ENCODE measurements at places on chromosomes 7 and 10.

GRCh38 chr7:14752301-14752700 is 150.2 kb downstream of the DGKB start:
- DNase-seq = no peak

- peak; percentile 65 for DNase-seq
Measured at GRCh38 chr7:82234457-82235049, 209.0 kb downstream of the CACNA2D1 start.

DNA sequence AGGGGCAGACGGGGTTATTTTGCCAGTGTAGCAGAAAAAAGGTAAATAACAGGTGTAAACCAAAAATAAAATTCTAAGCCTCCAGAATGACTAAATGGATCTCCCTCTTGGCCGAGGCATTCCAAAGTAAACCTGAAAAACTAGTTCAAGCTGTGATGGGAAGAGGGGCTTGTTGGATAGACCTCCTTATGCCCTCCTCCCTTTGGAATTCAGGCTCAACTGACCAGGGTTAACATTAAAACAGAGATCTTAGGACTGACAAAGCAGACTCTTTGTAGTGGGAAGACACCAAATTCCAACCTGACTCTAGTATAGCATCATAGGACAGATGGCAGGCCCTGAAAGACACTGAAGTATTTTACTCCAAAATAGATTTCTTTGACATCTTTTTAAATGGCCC is 113.8 kb upstream of the ITGB1 start:
- DNase-seq = no peak

DNA sequence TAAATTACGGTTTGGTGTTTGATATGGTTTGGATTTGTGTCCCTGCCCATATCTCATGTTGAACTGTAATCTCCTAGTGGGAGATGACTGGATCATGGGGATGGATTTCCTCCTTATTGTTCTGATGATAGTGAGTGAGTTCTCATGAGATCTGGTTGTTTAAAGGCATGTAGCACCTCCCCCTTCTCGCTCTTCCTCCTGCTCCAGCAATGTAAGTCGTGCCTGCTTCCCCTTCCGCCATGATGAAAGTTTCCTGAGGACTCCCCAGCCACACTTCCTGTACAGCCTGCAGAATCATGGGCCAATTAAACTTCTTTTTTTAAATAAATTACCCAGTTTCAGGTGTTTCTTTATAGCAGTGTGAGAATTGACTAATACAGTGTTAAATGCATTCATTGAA is 116.6 kb downstream of the DOCK4 start:
- no peak for DNase-seq

DNA sequence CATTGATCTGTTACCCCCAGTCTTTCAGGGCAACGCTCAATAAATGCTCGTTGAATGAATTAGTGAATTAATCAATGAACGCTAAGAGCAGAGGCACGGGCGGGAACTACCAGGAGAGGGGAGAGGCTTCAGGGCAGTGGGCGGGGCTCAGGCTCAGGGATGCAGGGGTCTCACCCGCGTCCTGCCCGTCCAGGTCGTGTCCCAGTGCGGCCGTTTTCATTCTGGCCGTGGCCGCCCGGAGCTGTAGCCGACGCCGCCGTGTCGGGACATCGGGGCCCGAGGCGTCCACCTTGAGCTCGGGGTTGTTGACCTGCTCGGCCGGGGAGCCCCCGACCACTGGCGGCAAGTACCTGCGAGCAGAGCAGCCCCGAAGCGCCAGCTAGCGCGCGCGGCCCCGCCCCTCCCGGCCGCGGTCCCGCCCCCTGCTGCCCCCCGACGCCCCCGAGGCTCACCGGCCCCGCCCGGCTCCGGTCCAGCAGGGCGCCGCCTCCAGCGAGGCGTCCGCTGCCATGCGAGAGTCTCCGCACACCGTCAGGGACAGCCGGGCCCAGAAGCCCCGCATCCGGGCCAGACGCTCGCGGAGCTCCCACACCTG is 2.8 kb upstream of the GAL3ST4 start:
- no peak for DNase-seq

DNA sequence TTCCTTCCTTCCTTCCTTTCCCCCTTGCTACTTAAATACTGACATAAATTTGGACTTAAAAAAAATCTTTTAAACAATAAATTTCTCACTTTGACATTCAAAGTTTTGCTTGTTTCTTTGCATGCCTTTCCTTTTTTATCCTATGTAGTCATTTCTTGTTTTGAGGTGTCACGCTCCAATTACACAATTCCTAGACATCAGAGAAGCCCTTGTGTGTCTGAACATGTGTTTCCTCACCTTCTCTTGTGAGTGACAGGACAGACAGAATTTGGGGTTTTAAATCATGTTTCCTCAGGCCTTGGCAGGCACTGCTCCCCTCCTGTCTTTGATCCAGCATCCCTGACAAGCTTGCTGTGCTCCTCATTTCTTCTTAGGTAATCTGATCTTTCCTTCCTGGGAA is 91.3 kb downstream of the CYTH3 start:
- DNase-seq = no peak

GRCh38 chr10:113908236-113908635 is 53.8 kb downstream of the NHLRC2 start:
- DNase-seq = no peak

- DNase-seq = no peak
Measured at GRCh38 chr7:30280631-30281030, 3.8 kb upstream of the ZNRF2 start.

DNA sequence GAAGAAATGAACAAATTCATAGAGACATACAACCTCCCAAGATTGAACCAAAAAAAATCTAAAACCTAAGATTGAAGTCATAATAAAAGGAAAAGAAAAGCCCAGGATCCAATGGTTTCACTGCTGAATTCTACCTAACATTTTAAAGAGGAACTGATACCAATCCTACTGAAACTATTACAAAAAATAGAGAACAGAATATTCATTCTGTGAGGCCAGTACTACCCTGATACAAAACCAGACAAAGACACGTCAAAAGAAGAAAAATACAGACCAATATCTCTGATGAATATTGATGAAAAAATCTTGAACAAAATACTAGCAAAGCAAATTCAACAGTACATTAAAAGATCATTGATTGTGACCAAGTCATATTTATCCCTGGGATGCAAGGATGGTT is 128.5 kb upstream of the STEAP1 start:
- no peak for DNase-seq

Measured in NCI-H1694 (cell line).